ENCODE measurements at places on chromosomes 2 and 18.

GRCh38 chr2:54461261-54461660, 5.1 kb downstream of the SPTBN1 start:
- no peak for DNase-seq

DNA sequence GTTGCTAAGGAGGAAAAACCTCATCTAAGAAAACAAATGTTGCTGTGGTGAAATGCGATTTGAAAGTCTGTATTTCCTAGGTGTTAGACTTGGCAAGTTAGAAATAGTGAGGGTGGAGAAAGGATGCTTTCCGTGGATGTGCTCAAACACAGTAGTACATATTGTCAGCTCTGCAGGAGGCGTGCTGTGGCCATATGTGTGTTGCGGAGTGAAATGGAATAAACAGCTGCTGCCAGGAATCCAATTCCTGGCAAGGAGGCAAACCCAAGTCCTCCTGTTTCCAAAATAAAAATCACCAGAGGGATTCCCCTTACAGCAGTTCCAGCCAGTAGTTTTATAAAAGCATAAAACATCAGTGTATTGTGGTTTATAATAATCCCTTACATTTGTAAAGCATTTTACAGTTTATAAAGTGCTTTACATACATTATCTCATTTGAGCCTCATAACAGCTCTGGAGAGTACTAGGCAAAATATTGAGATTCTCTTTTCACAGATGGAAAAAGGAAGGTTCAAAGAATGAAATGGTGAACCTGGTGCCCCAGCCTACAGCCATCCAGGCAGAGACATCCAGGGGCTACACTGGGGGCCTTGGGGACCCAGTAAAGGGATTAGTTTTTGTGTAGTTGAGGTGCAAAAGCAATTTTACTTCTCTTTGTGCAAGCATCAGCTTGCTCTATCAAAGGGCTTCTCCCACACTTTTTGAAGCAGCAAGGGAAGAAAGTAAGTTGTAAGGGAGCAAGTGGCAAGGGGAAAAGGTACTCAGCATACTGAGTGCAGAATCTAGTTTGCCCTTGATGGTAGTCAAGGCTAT, 206.0 kb downstream of the AGPS start:
- peak; percentile 19 for DNase-seq

GRCh38 chr18:6435731-6436130, 21.0 kb upstream of the L3MBTL4 start:
- no peak for DNase-seq

DNA sequence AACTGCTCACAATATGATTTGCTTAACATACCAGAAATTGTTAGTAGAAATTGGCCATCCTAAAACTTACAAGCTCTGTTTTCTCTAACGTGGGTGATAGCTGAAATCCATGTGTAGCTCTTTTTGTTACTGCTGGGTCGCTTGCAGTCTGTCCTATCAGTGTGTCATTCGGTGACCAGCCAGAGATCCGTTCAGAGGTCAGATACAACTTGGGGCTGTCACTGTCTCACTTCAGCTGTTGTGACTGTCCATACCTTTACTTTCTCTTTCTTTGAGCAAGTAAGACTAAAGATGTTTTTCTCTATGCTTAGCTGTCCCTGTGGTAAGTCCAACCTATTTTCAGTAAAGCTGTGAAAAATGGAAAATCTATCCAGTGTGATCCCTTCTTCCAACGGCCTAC, 282.9 kb upstream of the KCNH7 start:
- no peak for DNase-seq

DNA sequence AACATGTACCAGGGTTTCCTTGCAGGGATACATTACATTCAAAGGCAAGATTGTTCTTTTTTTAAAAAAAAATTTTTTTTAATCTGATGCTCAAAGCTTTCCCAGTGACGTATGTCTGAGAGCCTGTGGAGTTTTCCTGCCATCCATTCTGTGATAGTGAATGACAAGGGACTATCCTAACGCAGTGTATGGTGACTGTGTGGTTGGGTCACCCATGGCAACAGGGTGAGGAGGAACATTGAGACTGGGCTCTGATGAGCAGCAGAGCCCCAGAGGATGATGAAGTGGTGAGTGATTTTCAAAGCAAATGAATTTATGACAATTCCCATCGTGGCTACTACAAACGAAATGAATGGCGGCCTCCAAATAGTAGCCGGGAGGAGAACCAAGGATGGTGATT, 28.6 kb upstream of the CTAGE1 start:
- no peak for DNase-seq

GRCh38 chr18:77062518-77063003, 70.0 kb downstream of the MBP start:
- DNase-seq: no peak

DNA sequence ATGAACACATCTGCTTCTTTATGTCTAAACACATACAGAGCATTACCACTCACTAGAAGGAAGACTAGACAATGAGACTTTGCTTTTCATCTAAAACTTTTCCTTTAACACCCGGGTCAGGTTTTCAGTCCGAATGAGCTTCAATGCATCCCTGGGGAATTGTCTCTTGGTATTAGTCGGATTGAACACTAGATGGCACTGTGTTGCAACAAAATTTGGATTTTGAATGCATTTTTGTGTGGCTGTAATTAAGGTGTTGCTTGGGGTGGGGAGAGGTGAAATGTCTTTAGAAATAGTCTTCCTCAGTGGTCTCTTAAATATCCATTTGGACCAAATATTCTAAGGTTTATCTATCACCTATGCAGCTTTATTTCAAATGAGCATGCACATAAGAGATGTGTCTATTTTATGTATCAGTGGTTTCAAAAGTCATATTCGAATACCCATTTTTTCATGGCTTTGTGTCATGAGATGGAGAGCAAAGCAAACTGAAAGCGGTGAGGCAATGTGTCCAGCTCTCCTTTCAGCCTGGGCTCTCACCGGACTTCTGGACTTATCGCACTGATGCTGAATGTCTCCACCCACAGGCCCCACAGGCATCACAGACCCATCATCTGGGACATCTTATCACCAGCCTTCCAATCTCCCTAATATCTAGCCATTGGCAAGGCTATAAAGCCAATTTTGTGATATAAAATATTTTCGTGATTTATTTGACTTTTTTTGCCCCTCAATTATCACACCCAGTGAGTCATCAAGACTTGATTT, 510.3 kb downstream of the RNF144A start:
- DNase-seq: peak; percentile 8

DNA sequence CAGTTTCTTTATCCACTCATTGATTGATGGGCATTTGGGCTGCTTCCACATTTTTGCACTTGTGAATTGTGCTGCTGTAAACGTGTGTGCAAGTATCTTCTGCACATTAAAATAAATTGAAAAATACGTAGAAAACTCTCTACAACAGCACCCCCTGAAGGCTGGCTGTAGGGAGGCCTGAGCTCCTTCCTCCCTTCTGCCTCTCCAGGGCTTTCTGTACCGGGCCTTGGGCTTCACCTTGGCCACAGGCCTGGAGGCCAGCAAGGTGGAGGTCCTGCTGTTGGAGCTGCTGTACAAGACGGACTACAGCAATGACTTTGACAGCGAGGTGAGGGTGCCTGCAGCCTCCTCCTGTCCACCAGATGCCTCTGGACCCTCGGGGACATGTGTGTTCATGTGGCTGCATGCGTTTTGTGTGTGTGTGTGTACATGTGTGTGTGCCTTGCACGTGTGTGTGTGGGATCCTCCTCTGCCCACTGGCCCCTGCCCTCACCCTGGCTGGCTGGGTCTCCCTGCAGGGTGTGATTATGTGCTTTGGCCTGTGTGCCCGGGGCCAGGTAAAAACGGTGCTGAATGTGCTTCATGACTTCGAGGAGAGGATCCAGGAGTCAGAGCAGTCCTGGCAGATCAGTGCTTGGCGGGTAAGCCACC, 29.2 kb downstream of the MROH2A start:
- no peak for DNase-seq

GRCh38 chr18:77524909-77525308, 275.3 kb downstream of the GALR1 start:
- DNase-seq: no peak

DNA sequence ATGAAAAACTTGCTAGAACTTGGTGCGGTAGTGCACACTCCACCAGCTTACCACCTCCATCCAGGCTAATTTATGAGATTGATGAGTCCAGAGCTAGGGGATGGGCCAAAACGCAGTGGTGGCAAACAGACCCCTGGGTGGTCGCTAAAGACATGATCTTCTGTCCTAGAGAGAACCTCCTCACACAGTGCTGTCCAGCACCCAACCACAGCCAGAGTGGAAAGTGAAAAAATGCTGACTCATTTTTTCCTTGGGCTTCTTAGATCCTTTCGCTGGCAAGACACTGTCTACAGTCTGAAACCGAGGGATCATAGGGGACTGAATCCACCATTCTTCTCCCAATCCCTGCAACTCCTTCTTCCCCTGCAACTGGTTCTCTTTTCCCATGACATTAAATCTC, 4.1 kb downstream of the ANTXR1 start:
- DNase-seq: peak; percentile 62

DNA sequence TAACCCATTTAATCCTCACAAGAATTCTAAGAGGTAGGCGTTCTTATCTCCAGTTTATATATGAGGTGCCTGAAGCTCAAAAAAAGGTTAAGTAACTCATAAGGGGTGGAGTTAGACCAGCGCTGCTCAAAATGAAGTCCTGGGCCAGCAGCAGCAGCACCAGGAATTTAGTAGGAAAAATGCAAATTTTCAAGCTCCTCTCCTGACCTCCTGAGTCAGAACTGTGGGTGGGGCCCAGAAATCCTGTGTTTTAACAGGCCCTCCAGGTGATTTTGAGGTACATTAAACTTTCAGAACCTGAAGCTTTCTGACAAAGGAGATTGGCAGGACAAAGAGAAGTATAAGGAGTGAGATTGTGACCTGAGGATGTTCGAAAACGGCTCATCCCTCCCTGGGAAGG, 66.0 kb upstream of the CCDC85A start:
- no peak for DNase-seq

- DNase-seq: no peak
Measured at GRCh38 chr2:28339516-28340175, 53.0 kb upstream of the FOSL2 start.

GRCh38 chr2:150438654-150439053, 48.8 kb downstream of the RND3 start:
- DNase-seq: no peak

DNA sequence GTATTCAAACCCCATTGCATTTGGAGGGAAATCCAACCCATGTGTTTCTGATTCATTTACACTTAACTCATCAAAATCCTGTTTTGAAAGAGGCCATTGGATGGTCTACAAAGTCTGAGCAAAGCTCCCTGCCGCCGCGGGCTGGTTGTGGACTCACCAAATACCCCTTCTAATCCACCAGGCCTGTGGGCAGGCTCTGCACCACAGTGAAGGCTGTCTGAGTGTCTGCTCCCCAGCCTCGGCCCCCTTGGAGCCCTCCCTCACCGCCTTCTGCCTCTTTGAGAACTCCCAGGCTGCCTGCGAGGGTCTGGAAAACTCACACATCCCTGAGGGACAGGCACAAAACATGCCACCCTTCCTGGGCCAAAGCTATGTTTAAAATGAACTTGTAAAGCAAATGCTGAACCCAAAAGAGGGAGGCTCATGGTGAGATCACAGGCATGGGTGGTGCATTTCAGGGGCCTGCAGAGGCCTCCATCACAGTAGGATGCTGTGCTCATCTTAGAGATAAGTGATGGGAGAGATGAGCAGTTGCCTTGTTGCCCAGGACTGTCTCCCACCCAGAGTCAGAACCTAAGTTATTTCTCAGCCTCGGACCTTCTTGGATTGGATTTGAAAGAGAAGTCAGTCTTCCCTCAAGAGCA, 225.0 kb downstream of the CYP26B1 start:
- DNase-seq: no peak

DNA sequence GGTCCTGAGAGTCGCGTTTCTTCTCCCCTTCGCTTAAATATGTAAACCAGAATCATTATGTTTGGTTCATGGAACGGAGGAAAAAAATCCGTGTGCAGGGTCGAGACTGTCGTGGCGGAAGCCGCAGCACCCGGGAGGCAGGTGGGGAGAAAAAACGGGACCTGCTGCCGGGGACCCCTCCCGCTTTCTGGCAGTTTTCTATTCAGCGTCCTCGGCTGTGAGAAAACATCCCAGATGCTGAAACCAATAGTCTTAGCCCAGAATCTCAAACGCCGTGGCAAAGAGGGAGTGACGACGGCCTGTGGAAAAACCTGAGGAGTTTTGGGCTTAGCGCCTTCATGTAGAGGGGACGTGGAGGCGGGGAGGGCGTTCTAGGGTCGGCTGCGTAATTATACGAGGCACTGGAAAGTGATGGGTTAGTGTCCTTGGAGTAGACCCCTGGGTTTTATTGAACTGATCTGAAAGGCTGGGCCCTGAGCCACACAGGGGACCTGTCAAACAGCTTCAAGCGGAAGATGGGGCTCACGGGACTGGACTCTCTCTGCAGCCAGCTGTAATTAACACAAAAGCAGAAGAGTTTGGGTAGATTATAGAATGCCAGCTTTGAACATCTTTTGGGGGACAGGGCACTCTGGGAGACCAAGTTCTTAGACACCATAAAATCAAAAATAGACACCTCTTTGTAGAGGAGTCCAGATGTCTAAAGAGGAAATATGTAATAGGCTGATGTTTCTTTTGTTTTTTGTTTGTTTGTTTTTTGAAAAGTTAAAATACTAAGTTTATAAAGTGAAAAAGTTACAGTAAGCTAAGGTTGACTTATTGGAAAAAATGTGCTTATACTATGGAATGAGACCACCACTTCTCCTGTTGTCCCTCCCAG, 834 bp upstream of the BUB1 start:
- DNase-seq: no peak

- DNase-seq: no peak
Measured at GRCh38 chr2:8217468-8218030, 464.3 kb upstream of the ID2 start.

- DNase-seq: peak; percentile 55
Measured at GRCh38 chr2:63050334-63051041, at the start of gene OTX1. OTX1 (plus strand) TSS chr2:63050830; CDS start chr2:63052991, 2,161 bp downstream.

DNA sequence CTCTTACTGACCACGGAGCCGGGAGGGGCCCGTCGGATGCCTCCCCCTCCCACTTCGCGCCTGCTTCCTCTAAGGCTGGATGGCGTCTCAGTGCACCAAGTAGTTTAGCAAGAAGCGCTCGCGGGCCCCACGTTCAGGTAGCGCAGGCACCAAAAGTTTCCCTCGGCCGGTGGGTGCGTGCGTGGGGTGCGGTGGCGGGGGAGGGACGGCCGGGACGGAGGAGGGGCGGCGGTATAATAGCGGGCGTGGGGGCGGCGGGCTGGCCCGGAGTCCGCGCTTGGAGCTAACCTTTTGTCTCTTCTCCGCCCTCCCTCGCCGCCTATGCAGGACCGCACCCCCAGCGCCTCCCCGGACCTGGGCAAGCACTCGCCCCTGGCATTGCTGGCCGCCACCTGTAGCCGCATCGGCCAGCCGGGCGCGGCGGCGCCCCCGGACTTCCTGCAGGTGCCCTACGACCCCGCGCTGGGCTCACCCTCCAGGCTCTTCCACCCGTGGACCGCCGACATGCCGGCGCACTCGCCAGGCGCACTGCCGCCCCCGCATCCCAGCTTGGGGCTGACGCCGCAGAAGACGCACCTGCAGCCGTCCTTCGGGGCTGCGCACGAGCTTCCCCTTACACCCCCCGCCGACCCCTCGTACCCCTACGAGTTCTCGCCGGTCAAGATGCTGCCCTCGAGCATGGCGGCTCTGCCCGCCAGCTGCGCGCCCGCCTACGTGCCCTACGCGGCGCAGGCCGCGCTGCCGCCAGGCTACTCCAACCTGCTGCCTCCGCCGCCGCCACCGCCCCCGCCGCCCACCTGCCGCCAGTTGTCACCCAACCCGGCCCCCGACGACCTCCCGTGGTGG, 1.0 kb downstream of the SP5 start:
- DNase-seq: no peak
